ENCODE measurements at places on chromosomes 16 and 17.

DNA sequence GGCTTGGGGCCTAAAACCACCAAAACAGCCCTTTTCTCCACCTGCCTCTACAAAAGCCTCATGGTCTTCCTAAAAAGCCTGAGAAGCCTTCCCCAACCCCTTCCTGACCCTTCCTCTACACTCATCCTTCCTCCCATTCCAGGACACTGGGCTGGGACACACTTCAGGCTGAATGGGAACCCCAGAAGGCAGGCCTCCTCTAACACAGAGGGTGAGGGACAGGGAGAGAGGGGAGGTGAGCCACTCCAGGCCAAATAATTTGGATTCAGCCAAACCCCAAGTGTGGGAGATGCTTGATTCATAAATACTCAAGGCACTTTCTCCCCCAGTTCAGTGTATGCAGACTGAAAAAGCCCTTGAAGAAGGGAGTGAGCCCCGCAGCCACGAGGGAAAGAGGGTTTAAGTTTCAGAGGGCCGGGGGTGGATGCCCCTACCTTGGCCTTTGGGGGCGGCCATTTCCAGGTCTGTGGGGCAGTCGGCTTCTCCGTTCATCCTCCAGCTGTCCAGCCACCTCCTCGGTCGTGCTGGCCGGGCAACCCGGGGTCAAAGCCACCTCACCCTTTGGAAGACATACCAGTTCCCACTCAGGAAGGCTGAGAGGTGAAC is 1.6 kb downstream of the UBTF start:
- no peak for DNase-seq

GRCh38 chr17:33564146-33564545 is 271.1 kb upstream of the ASIC2 start:
- no peak for DNase-seq

DNA sequence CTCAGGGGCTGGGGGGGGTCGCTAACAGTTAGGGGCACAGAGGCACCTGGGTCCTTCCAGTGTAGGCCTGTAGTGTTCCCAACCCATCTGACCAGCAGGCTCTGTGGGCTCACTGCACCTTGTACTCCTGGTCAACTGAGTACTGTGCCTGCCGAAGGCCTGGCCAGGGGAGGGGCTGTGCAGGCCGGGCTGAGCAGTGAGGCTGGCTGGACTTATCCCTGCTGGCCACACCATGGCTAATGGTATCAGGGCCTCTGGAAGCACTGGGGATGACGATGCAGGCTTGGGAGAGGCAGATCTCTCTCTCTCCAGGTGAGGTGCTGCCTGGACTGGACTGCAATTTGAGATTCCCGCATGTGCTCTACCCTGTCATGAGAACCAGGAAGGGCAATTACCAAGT is 58.9 kb upstream of the SDK2 start:
- no peak for DNase-seq

- no peak for DNase-seq
These were observed at the start of gene WIPI1 for GRCh38 chr17:68457168-68457538. WIPI1 (minus strand) TSS chr17:68457496; CDS start chr17:68457421, 75 bp downstream.

- DNase-seq = no peak
These were observed 5.1 kb downstream of the IL27 start for GRCh38 chr16:28501258-28502232.

DNA sequence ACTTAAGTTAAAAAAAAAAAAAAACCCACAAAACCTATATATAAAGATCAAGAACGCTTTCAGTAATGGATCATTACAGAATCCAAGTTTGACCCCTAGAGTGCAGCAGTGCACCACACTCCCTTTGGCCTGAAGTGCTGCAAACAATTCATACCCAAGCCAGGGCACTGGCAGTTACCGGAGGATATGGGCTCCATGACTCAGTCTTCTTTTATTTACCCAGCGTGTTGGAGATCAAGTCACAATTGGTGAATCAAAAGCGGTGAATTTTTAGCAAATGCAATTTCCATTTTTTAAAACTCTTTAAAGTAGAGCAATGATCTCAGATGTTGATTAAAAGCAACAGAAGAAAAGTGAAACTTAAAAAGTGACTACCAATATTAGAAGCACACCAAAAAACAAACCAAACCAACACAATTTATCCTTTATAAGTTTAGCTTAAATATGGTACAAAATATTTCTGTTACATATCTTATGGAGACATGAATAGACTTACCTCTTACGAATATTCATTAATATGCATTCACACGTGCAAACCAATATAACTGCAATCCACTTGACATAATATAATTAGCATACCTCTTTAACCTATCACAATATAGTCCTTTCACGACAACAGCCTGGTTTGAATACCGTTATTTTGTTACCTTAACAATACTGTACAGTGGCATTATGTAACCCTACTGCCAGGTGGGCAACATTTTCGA is 46.3 kb downstream of the ZNF652 start:
- peak; percentile 51 for DNase-seq

All from stimulated activated CD4-positive, alpha-beta T cell treated with anti-CD3 and anti-CD28 coated beads, TNF-alpha, amount 100 ng/mL, for 24 hours (primary cell).